Placental pericyte (primary cell): ENCODE measurements at places on chromosomes 1 and 21. TPM values are rescaled to one million over a fixed set of nuclear protein-coding genes. Genes with fewer than 3 reads are reported as not detected.

The QSOX1 gene
- total RNA-seq = 210 and 1,427 TPM in 2 replicates

The GOLT1A gene
- total RNA-seq = not detected in 2 replicates

The UBXN10 gene
- not detected in 2 replicates for total RNA-seq

The MECR gene
- 21.9 and 28.1 TPM in 2 replicates for total RNA-seq

The GJC2 gene
- 2.4 and 3.0 TPM in 2 replicates for total RNA-seq

The SPRR2B gene
- total RNA-seq = not detected in 2 replicates

The BATF3 gene
- total RNA-seq = 0.88 and 1.3 TPM in 2 replicates

The KCNK1 gene
- 0.22 and 0.72 TPM in 2 replicates for total RNA-seq

The TSPAN1 gene
- total RNA-seq = 0.86 and 1.8 TPM in 2 replicates

The KCNJ10 gene
- not detected in 2 replicates for total RNA-seq

The TLCD4 gene
- total RNA-seq = 0.22 and 0.29 TPM in 2 replicates

The SPRR1B gene
- total RNA-seq = not detected in 2 replicates

The CCDC190 gene
- under 0.01 TPM in 1 of 2 replicates, not detected in the other for total RNA-seq

The ADAM30 gene
- total RNA-seq = not detected in 2 replicates

The SNX7 gene
- total RNA-seq = 22.5 and 47.5 TPM in 2 replicates

The IGSF21 gene
- total RNA-seq = not detected in 2 replicates

The CFHR2 gene
- total RNA-seq = not detected in 2 replicates

The OR2L2 gene
- not detected in 2 replicates for total RNA-seq

The GPR61 gene
- total RNA-seq = 0.57 TPM in 1 of 2 replicates, not detected in the other

The ZNF683 gene
- not detected in 2 replicates for total RNA-seq

The RPS8 gene
- 982 and 1,269 TPM in 2 replicates for total RNA-seq

The CHRNB2 gene
- total RNA-seq = under 0.01 TPM in 1 of 2 replicates, not detected in the other

The TAS1R1 gene
- under 0.01 and 0.14 TPM in 2 replicates for total RNA-seq

The GPBP1L1 gene
- total RNA-seq = 86.4 and 112 TPM in 2 replicates

The CRYBG2 gene
- under 0.01 TPM in 1 of 2 replicates, not detected in the other for total RNA-seq

The ANGPTL3 gene
- under 0.01 TPM in 1 of 2 replicates, not detected in the other for total RNA-seq

The KCNH1 gene
- 1.1 and 4.2 TPM in 2 replicates for total RNA-seq

The CAP1 gene
- 468 and 1,100 TPM in 2 replicates for total RNA-seq

The CENPL gene
- total RNA-seq = 3.1 and 28.8 TPM in 2 replicates

The ANKRD65 gene
- total RNA-seq = under 0.01 and 0.14 TPM in 2 replicates
